Caki2 (cell line): ENCODE measurements at places on chromosomes 6 and 20.

GRCh38 chr6:121436274-121436857 lies 920 bp downstream of the GJA1 start:
- DNase-seq, result no peak

DNA sequence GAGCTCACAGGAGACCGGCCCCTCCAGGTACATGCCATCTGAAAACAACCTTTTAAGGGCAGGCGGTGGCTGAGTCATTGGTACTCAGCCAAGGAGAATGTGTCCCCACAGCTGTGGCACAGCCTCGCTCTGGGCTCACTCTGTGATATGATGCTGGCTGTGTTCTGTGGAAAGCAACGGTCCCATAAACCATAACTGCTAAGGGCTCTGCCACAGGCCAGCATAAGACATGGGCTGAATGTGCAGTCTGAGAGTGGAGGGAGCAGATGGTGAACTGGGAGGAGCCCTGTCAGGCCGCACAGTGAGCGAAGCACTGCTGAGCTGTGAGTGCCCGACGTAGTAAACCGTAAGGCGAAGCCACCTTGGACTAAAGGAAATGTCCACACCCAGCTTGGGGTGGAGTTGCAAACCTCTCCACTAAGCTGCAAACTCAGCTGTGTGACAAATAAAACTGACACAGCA lies 375.8 kb downstream of the THBS2 start:
- peak; percentile 10 for DNase-seq

GRCh38 chr20:61901392-61902220 lies 164.1 kb downstream of the TAF4 start:
- DNase-seq, result no peak

- DNase-seq, result no peak
Observed at GRCh38 chr20:54550776-54551396, 75.5 kb downstream of the DOK5 start.

DNA sequence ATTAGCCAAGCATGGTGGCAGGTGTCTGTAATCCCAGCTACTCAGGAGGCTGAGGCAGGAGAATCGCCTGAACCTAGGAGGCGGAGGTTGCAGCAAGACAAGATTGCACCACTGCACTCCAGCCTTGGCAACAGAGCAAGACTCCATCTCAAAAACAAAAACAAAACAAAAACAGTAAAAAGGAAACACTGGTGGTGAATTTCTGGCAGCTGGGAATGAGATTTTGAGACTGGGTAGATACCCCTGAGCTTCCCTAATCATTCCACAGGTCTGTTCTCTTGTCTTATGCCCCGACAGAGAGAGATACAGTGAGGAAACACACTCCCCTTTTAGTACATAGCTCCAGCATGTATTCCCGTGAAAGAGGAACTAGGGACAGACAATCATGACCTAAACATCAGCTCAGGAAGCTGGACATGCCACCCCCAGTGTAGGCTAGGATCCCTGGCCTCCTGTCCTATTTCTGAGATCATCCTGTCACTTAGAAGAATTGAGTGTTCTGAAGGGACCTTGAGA lies 9.6 kb downstream of the MAN1A1 start:
- DNase-seq, result no peak

GRCh38 chr20:20939006-20939405 lies 167.2 kb downstream of the LINC00237 start:
- DNase-seq, result no peak

DNA sequence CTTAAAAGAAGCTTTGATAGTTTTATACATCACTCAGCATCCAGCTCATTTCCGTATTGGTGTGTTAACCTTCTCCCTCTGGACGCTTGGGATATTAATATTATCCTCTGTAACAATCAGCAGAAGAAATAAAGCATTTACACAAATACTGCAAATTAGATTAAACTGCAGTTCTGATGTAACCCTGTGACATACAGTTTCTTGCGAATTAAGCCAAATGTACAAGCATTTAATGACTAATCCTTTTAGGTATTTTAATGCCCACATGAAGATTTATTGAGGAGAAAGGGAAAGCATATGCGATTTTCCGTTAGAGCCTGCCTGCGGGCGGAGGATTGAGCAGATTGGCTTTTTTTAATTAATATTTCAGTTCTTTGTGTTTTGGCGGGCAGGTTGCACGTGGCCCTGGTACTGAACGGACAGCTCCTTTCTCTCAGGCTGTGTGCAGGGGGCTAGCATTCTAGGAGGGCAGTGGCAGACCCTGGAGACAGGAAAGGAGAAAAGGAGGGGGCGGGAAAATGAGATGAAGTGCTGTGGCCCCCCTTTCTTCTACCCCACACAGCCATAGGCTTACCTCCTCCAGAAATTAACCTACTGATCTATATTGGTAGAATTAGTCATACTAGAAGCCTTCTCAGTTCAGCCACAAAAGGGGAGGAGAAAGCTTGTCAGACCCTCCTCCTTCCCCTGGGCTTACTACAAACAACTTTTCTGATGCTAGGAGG lies 14.1 kb upstream of the TFAP2D start:
- no peak for DNase-seq

DNA sequence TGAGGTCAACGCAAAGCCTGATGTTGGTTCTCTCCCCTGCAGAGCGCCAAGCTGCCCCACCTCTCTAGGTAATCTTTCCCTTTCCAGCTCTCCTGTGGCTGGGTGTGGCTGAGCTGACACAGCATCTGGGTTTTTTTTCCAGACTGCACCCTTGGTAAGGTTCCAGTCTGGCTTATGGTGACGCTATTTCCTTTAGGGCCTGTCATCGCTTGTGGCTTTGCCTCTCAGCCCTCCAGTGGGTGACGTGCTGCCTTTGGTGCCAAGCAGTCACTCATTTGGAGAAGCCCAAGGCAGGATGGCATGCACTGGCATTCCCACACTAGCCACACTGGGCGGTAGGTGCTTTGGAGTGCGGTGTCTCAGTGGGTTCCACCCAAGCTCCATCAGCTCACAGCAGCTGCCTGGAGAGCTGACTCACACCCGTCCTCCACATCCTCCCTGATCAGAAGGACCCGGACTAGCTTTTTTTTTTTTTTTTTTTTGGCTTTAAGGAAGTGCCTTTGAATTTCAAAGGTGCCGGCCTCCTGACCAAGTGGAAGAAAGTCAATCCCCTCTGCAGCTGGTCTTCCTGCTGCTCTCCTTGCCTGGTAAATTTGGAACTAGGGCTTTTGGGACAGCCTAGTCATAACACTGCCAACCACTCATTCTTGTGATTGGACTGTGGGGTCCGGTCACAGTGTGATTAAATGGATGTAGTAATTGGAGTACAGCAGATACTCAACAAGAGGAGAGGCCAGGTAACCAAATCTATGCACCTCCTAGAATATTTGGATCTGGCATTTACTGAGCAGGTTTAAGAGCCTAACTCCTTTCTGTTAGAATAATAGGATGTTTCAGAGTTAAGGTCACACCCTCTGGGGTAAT lies 153.6 kb downstream of the CD83 start:
- peak; percentile 95 for DNase-seq

DNA sequence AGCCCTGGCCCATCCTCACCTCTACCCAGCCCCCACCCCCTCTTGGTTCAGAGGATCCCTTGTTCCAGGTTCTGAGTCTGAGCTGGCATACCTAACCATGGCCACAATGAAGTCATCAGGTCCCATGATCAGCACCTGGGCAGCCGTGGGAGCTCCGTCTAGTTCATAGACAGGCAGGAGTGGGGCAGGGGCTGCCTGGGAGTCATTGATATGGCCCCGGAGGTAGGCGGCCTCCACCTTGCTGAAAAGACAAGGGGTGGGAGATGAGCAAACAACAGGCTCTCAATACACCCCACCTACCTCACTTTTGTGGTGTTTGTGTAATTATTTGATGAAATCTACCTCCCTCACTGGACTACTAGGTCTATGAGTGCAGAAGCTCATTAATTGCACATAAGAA lies 20.4 kb downstream of the GGT7 start:
- no peak for DNase-seq

GRCh38 chr6:143598466-143599080 lies 79.2 kb upstream of the PHACTR2 start:
- no peak for DNase-seq

GRCh38 chr6:96931198-96931597 lies 6.7 kb downstream of the KLHL32 start:
- DNase-seq, result no peak

DNA sequence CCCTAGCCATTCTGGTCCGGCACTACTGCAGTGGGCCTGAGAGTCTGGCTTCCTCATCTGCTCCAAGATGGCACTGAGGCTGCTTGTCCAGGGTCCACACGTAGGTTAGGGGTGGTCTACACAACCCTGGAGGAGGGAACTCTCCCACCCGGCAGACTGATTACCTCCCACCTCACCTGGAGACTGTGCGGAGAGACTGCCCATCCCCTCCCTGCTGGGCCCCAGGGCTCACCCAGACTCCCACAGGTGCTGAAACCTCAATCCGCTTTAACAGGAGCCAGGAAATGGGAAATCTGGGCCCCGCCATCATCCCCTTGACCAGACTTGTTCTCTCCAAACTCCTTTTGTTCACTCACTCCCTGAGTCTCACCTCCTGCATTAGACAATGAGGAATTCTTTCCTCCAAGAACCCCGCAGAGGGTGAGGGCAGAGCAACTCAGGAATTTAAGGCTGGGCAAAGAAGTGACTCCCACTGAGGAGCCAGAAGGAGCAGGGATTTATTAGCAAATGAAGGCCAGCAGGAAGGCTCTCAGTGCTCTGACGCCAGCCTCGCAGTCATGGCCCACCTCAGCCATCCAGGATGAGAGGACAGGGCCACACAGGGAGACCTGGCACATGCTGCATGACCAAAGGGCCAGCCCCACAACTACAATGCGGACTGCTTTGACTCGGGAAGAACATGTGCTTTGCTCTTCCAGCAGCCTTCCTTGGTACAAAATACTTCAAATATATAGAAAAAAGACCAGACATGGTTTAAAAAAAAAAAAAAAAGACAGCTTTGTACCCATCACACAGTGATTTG lies 53.0 kb downstream of the CDK5RAP1 start:
- no peak for DNase-seq

- DNase-seq, result no peak
Observed at GRCh38 chr6:154358019-154358545, 1.5 kb upstream of the IPCEF1 start.

DNA sequence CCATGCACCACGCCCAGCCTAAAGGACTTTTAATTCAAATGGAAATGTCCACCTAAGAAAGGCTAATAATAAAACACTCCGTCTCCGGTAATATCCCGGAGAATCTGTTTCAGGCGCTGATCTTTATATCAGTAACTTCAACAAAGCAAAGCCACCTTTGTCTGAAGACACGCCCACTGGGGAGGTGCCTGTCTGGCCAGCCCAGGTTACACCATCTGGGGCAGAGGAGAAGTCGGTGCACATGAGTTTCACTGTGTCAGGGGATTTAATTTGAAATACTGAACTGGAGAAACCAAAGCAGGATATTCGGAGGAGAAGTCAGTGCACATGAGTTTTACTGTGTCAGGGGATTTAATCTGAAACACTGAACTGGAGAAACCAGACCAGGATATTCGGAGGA lies 9.4 kb downstream of the SERPINB6 start:
- no peak for DNase-seq

DNA sequence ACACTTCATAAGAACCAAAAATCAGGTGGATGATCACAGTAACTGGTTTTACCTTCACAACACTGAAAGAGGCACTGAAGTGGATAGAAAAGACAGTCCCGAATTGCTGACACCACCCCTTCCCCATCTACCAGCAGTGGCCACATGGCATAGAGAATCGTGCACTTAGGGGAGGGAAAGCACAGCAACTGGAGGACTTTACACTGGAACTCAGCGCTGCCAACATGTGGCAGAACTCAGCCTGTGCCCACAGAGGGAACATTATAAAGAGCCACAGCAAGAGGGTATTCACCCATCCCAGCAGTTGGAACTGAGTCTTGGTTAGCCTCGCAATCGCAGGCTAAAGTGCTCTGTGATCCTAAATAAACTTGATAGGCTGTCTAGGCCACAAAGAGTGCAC lies 6.5 kb upstream of the KIAA1586 start:
- DNase-seq, result peak; percentile 16

GRCh38 chr6:5305968-5306626 lies 44.8 kb downstream of the FARS2 start:
- DNase-seq, result no peak

GRCh38 chr6:10520468-10520867 lies 683 bp upstream of the GCNT2 start:
- peak; percentile 33 for DNase-seq

- DNase-seq, result peak; percentile 31
Observed at GRCh38 chr6:28336284-28337120, 554 bp upstream of the ZSCAN31 start.

DNA sequence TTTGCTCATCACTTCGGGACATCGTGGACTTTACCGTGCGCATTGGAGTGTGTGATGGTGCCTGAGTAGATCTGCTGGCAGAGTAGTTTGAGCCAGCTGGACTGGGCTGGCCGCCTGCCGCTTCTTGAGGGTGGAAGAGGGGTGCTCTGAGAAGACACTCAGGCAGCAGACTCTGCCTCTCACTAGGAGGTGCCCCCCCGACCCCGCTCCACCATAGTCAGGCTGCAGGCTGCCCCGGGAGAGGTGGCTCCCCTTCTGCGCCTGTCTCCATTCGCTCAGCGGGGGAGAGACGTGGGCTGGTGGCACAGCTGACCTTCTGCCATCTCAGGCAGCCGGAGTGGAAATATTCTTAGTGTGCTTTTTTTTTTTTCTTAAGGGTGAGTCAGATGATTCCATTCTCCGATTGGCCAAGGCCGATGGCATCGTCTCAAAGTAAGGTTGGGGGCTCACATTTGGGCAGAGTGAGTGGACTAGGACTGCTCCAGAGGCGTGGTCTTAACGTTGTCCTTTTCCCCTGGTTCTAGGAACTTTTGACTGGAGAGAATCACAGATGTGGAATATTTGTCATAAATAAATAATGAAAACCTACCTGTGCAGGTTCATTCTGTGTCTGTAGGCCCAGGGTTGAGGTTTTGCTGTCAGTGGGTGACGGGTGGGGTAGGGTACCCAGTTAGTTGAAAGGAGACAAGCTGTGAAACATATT lies 1.2 kb downstream of the RPS21 start:
- no peak for DNase-seq

DNA sequence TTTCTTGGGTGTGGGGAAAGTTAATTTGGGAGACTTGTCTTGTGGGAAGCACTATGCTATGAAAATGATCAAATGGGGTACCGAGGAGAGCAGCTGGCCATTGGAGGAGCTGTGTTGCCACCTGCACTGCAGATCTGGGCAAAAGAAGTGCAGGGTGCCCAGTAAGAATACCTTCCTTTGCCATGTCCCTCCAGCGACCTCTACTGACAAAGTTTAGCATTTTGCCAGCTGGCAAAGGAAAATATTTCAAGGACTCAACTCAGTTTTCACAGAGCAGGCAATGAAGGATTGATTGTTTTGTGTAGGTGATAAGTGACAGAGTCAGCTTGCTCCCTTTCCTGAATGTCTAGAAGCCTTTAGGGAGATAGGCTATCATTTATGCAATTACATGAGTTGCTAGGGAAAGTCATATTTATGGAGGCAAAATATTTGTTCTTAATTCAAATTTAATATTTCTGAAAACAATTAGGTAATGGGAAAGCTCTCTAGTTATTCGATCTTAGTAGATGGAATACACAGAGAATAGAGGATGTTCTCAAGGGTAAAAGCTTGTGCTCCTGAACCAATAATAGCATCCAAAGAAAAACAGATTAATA lies 118.4 kb downstream of the FARS2 start:
- DNase-seq, result no peak

- no peak for DNase-seq
Observed at GRCh38 chr6:52752310-52752709, 11.0 kb downstream of the GSTA2 start.
